ENCODE measurements at places on chromosomes 3 and 15.

- no peak for DNase-seq
Measured at GRCh38 chr3:72383230-72383629, 465.0 kb downstream of the SHQ1 start.

GRCh38 chr3:37956723-37957538, 33.7 kb upstream of the VILL start:
- no peak for DNase-seq

- no peak for DNase-seq
Measured at GRCh38 chr3:15513810-15514662, 7.5 kb downstream of the COLQ start.

GRCh38 chr3:163273694-163274093, 1777.1 kb downstream of the OTOL1 start:
- DNase-seq, result no peak

DNA sequence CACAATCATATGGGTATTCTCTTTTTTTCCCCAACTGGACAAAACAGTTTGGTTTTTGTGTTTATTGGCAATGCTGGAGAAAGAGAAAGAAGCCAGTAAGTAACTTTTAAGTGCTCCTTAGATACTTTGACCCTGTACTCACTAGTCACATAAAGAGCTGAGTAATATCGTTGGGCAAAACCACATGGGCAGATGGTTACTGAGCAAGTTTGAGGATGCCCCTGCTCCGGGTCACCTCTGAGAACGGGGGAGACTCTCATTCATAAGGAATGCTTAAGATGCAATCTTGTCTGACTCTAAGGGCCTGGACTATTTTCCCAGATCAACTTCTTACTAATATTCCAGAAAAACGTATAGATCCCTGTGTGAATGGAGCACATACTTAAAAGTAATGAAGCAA, 106.4 kb upstream of the SLC2A2 start:
- DNase-seq, result no peak

DNA sequence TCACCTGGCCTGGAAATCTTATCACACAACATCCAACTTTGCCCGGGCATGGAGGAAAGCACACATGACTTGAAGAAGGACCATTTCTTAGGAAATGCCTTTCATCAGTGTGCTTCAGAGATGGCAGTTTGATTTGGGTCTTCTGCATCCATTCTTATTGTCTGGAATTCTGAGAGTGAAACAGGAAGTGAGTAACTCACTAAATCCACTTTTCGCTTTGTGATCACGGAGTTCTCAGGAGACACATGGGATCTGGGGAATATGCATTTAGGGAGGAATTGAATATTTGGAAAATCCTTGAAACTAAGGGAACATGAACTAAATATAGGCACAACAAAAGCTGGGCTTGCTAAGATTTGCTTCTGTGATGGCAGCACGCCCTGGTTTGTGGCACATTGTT, 212.5 kb upstream of the FEZF2 start:
- no peak for DNase-seq

- no peak for DNase-seq
Measured at GRCh38 chr3:111568911-111569310, 26.2 kb downstream of the ZBED2 start.

GRCh38 chr3:163957072-163957471, 1121.2 kb downstream of the SI start:
- DNase-seq, result no peak

DNA sequence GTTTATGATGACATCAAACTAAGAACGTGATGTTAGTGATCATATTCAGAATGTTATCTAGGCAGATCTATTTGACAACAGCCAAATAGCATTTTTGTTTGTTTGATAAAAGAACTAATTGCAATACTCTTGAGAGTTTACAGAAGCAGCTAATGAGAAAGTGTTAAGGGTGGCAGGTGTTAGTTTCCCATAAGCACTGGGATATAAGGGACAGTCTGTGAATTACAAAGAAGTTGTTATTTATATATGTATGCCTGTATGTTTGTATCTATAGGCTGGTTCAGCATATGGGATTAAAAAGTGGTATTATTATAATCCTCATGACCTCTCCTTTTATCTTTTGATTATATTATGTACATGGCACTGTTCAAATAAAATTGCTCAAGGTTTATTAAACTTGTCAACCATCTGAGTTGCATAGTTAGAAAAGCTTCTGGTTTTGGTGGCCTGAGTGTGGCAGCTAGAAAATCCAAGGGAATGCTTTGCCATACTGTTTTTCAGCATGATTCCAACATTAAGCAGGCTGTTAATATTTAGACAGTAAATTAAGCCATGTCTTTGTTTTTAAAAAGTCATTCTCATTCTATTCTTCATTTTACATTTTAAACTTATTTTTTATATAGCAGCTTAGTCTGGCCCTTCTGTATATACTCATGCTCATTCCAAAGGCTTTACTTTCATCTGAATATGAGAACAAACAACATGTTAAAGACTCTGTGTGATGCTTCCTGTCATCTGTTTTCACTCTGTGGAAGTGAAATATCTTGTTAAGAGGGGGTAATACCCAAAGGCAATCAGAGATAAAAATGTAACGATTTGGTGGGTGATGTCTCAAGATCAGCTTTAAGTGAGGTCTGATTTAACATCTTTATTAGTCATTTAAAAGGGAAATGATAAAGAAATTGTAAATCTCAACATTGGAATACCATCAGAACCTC, 13.1 kb downstream of the ROBO2 start:
- DNase-seq, result no peak

DNA sequence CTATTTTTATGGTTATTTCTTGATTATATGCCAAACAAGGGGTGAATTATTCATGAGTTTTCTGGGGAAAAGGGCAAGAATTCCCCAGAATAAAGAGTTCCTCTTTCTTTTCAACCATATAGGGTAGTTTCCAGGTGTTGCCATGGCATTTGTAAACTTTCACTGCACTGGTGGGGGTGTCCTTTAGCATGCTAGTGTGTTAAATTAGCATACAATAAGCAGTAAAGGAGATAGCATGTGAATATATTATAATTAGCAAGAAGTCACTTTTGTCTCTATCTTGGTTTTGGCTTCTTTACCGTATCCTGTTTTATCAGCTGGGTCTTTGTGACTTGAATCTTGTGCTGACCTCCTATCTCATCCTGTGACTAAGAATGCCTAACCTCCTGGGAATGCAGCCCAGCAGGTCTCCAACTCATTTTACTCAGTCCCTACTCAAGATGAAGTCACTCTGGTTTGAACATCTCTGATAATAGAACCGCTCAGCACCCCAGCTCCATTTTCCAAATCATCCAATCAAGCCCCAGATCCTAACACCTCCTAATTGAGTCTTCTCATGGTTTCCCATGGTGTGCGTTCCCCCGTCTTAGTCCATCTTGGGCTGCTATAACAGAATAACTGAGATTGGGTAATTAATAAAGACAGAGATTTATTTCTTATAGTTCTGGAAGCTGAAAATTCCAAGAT, 3.4 kb upstream of the SELENOT start:
- DNase-seq, result no peak

GRCh38 chr3:194485468-194485880, 1.3 kb downstream of the ATP13A3 start:
- no peak for DNase-seq

DNA sequence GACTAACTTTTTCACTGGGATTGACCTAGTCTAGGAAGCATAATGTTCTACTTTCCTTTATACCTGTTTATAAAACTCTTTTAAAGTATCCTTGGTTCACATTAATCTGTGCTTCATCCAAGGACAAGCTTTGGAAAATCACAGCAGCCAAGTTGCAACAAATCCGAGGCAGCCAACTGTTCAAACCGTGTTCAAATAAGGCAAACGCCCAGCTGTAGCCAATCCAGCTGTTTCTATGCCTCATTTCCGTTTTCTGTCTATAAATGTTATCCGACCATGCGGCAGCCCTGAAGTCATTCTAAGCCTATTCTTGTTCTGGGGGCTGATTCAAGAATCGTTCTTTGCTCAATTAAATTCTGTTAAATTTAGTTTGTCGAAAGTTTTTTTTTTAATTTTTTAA, 78.3 kb downstream of the FMN1 start:
- peak; percentile 76 for DNase-seq

GRCh38 chr3:169044331-169045113, 619.0 kb downstream of the MECOM start:
- no peak for DNase-seq

GRCh38 chr15:59371458-59372351, 966 bp downstream of the MYO1E start:
- DNase-seq, result peak; percentile 32

DNA sequence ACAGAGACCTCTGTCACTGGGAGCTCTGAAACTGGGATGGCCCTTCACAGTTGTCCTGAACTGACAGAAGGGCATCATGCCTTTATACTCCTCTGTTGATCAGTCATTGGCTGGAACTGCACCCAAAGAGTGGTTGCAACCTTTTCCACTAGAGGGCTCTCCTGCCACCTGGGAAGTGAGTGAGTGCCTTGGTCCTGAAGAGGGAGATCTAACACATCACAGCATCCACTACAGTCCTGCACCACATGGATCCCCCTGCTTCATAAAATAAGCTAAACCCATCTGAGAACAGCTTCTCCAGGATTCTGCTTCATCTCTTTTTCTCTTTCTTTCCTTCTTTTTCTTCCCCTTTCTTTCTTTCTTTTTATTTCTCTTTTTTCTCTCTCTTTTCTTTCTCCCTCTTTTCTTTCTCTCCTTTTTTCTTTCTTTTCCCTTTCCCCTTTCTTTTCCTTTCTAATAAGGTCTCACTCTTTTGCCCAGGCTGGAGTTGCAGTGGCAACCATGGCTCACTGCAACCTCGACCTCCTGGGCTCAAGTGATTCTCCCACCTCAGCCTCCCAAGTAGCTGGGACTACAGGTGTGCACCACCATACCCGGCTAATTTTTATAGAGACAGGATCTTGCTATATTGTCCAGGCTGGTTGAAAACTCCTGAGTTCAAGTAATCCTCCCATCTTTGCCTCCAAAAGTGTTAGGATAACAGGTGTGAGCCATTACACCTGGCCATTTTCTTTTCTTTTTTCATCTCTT, 42.8 kb upstream of the RAF1 start:
- peak; percentile 51 for DNase-seq

GRCh38 chr15:56767315-56767714, 34.0 kb upstream of the ZNF280D start:
- no peak for DNase-seq

DNA sequence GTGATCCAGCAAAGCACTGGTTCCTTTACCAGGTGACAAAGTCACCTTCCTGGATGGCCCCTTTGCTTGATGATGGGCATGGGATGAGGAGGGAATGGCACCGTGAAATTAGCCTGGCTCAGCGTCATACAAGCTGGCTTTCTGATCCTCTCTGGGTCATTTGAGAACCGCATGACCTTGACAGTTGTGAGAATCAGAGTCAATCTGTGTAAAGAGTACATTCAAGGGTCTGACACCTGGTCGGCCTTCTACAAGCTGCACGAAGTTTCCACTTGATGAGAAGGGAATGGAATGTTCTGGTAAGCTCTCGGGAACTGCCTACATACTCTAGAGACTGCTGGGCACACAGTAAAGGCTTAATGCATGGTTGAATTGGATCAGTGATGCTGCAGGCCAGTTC, 319.8 kb upstream of the TLE3 start:
- DNase-seq, result no peak

DNA sequence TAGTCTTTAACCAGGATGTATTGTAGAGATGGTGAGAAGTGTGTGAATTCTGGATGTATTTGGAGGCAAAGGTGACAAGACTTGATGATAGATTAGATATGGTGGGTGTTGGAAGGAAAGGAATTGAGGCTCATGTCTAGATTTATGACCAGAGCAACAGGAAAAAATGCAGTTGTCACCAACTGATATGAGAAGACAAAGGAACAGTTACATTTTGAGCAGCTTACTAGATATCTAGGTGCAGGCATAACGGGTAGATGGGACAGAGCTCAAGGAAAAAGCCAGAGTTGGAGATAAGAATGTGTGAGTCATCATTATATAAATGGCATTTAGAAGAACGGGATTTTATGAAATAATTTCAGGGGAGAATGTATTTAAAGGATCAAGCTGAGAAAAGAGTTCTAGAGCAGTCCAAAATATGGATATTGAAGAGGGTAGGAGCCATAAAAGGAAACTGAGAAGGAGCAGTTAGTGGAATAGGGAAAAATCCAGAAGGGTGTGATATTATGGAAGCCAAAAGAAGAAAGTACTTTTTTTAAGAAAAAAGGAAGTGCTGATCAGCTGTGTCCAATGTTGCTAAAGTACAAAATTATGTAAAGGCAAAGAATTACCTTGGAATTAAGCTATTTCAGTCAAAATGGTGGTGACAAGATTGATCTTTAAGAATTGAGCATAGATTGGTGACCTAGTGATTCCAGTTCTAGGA, 262.5 kb downstream of the CGGBP1 start:
- DNase-seq, result no peak

DNA sequence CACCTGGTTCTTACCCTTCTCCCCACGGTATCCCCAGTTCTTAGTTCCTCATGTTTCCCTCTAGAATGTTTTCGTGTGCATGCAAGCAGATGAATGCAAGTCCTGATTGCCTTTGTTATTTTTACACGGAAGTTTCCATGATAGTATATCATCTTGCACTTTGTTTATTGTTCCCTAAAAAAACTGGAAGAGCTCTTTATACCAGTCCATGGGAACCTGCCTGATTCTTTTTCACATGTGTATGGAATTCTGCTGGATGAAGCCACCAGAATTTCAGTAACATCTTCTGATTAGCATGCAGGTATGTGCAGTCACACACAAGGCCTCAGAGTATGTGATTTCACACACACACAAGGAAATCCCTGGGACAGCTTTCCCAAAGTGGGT, 16.0 kb upstream of the LRRK1 start:
- DNase-seq, result no peak

DNA sequence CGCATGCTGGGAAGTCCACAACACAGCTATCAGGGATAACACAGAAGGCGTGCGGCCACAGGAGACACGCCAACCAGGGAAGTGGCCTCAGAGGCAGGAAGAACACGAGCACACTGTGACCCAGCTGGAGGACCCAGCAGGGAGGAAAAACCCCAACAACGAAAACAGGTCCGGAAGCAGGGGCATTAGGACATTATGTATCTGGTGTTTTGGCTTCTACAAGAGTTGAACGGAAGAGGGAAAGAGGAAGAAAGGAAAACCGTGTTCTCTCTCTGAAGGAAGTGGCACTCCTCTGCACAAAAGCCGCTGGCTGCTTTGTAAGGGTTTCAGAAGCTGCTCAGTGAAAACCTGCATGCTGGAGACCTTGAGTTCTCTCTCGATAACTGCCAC, 61.8 kb downstream of the HACD2 start:
- DNase-seq, result no peak

- no peak for DNase-seq
Measured at GRCh38 chr3:38167591-38167990, 2.3 kb downstream of the OXSR1 start.

- no peak for DNase-seq
Measured at GRCh38 chr3:53671192-53671960, 174.8 kb downstream of the CHDH start.
